Sigmoid colon (tissue), 7 donors: ENCODE measurements at places on chromosomes 6 and 20.
A peak's percentile ranks its signal among the peaks of the same experiment; 100 is the strongest.

DNA sequence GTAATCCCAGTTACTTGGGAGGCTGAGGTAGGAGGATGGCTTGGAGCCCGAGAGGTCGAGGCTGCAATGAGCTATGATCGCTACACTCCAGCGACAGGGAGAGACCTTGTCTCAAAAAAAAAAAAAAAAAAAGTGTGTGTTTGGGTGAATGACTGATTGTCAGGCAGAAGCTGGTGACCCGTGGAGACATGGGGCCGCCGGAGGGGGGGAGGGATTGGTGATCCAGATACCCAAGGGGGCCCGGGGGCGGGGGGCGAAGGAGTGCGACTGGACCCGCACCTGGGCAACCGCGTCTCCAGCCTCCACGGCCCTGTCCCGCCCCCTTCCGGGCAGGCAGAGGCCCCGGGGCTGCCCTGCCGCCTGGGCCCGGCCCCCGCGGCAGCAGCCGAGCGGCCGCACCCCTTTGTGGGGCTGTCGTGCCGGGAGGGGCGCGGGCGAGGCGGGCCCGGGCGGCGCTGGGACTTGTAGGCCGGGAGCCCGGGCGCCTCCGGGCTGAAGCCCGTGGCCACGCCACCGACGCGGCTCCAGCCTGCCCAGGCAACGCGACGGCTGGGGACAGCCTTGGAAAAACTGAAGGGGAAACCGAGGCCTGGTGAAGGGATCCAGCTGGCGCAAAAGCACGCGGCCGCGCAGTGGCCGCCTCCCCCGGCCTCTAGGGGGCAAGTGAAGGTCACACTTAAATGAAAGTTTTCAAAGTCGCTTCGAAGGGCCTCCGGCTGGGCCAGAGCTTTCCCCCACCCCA is 2.1 kb upstream of the RBM38 start:
- no peaks in the 10 kb centered on the region for H3K36me3 ChIP-seq
- H3K27me3 ChIP-seq: no peaks in the 10 kb centered on the region
- peak; percentile 92 for DNase-seq
- H3K4me3 ChIP-seq: peak overlapping the region; percentile 42
- peak overlapping the region; percentile 82 for H3K27ac ChIP-seq

DNA sequence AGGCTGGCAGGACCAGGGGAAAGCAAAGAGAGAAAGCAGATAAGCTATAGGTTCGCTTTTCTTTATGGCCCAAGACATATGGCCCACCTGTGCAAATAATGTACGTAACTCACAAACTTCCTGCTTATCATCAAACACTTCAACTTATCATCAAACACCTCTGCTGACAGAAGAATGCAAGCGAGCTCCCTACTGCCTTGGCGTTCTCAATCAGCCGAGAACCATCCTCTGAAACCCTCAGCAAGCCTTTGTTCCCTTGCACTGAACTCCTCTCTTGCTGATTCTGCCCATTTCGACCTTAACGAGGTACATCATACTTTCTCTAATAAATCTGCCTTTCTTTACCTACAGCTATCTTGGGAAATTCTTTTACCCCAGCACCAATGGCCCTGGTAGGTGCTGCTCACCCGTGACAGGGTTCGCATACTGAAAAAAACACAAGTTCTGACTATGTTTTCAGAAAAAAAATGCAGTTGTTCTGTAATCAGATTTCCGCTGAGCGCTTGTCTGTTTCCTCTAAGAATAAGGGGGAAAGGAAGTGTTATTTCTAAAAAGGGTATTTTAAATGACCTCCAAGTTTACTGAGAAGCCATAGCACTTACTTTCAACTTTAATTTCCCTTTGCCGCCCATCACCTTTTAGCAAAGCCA is 28.3 kb downstream of the SERPINB6 start:
- H3K27ac ChIP-seq: no peak overlapping the region
- H3K4me1 ChIP-seq: no peaks in the 10 kb centered on the region
- H3K36me3 ChIP-seq: peaks cover 16% of the 10 kb centered on the region
- H3K4me3 ChIP-seq: no peak overlapping the region
- no peaks in the 10 kb centered on the region for H3K27me3 ChIP-seq
- no peak for DNase-seq

GRCh38 chr6:109117346-109118035 is 22.2 kb downstream of the CEP57L1 start:
- H3K4me3 ChIP-seq: no peak overlapping the region
- H3K27ac ChIP-seq: no peak overlapping the region
- no peak for DNase-seq
- no peaks in the 10 kb centered on the region for H3K36me3 ChIP-seq
- H3K27me3 ChIP-seq: no peaks in the 10 kb centered on the region

DNA sequence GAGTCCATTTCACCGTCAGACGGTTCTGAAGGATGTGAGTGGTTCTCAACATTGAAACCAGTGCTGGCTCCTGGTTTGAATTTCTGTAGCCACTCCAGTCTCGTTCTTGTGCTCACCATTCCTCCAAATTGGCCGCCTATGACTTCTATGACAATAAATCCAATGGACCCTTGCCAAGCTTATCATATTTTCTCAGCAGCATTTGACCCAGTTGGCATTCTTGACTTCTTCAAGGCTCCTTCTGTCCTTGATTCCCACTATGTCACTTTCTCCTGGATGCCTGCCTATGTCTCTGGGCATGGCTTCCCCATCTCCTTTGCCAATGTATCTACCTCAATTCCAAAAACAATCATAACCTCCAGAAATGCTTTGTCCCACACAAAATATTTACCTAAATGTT is 756.0 kb upstream of the NRSN1 start:
- no peaks in the 10 kb centered on the region for H3K36me3 ChIP-seq
- H3K4me1 ChIP-seq: no peaks in the 10 kb centered on the region
- H3K4me3 ChIP-seq: no peak overlapping the region
- H3K27me3 ChIP-seq: no peaks in the 10 kb centered on the region
- no peak for DNase-seq

DNA sequence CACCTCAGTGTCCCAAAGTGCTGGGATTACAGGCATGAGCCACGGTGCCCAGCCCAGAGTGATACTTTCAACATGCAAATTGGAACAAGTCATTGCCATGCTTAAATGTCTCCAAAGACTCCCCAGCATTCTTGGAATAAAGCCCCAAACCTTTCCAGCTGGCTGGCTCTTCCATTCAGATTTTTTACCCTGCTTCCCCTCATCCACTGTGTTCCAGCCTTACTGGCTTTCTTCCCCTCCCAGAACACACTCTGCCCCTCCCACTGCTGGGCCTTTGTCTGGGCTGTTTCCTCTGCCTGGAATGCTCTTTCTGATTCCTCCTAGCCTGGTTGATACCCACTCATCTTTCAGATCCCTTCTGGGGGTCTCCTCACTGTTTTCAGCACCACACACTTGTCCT is 40.1 kb upstream of the NNAT start:
- no peaks in the 10 kb centered on the region for H3K27me3 ChIP-seq
- H3K4me1 ChIP-seq: no peaks in the 10 kb centered on the region
- H3K27ac ChIP-seq: no peak overlapping the region
- peak; percentile 25 for DNase-seq
- H3K4me3 ChIP-seq: no peak overlapping the region
- no peaks in the 10 kb centered on the region for H3K36me3 ChIP-seq

GRCh38 chr6:73452107-73452461 is at the start of gene CGAS:
Gene CGAS, minus strand, starts transcription at chr6:73452297. Its CDS starts 116 bp downstream, at chr6:73452181.
- H3K27ac ChIP-seq: peak within 1 kb of the TSS; percentile 78
- H3K36me3 ChIP-seq: no peaks in the 10 kb centered on the region
- H3K4me1 ChIP-seq: no peaks in the 10 kb centered on the region
- peak; percentile 88 for DNase-seq
- peak within 1 kb of the TSS; percentile 68 for H3K4me3 ChIP-seq
